Spinal cord (tissue), 10 donors: ENCODE measurements at places on chromosomes 16 and 17. TPM values are rescaled to one million over a fixed set of nuclear protein-coding genes. Genes with fewer than 3 reads are reported as not detected.

GRCh38 chr17:877630-878029 is 95.5 kb downstream of the MRM3 start:
- H3K27ac ChIP-seq = peak overlapping the region; percentile 63
- H3K36me3 ChIP-seq = no peaks in the 10 kb centered on the region
- no peak for DNase-seq
- H3K4me3 ChIP-seq = no peak overlapping the region

GRCh38 chr17:60769327-60769726 is 91.7 kb downstream of the BCAS3 start:
- H3K4me3 ChIP-seq = no peak overlapping the region
- H3K36me3 ChIP-seq = peaks cover 3% of the 10 kb centered on the region
- DNase-seq = no peak

The KCNH6 gene
- total RNA-seq = 0.22 TPM

DNA sequence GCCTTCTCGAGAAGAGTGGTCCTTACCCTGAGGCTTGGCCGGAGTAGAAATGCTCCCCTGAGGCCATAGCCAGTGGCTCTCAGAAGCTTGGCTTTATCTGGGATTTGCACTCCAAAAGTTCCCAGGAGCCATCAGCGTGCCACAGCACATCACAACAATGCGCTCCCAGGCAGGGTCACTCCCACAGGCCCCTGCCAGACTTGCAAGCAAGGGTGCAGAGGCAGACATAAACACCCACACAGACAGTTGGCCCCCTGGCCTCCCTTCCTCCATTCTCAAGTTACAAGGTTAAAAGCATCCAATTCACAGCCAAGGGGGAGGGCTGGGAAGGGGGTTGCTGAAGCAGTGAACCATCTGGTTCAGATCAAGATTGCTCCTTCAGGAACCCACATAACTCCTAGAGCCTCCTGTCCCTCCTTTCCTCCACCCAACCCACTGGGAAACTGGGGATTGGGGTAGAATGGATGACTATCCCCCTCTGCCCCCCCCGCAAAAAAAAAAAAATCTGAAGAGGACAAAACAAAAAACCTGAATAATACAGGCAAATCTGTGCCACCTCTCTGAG is 1.8 kb downstream of the ST3GAL2 start:
- peaks cover 20% of the 10 kb centered on the region for H3K36me3 ChIP-seq
- peaks cover 45% of the 10 kb centered on the region for H3K4me1 ChIP-seq
- peak overlapping the region; percentile 80 for H3K4me3 ChIP-seq
- H3K27me3 ChIP-seq = no peaks in the 10 kb centered on the region
- H3K27ac ChIP-seq = peak overlapping the region; percentile 78
- no peak for DNase-seq

The TEDC2 gene
- total RNA-seq = 4.4 TPM

DNA sequence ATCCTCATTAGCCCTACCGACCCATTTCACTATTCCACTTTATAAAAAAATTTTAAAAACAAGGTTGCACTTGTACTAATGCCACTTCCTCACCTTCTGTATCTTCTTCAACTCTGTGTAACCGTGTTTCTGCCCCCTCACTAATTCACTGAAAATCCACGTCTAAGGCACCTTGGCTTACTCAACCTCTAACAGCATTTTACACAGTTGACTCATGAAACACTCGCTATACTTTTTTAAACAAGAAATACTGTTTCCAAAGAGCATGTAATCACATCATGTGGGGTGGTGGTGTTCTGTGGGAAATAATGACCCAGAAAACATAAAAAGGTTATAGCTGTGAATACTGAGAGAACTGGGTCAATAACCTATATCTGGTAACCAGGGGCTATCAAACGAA is 79.9 kb downstream of the NCOR1 start:
- peaks cover 17% of the 10 kb centered on the region for H3K36me3 ChIP-seq
- H3K4me1 ChIP-seq = no peaks in the 10 kb centered on the region
- no peak for DNase-seq
- no peak overlapping the region for H3K27ac ChIP-seq

GRCh38 chr17:10762037-10762436 is 32.2 kb upstream of the TMEM220 start:
- no peak for DNase-seq

DNA sequence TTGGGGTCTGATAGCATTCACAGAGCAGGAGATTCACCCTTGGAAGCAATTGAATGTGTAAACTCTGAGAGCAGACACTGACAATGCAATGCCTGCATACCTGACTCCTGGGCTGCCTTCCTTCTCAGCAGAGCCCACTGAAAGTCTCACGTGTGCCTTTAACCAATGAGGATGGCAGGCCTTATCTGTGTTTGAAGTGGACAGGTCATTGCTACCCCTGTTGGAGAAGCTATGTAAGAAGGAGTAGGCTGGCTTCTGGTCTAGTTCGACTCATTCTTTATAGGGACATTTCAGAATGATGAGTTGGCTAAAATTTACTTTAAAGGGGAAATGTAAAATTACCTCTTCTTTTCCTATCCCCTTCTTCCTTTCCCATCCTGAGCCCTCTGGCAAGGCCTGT is 446.3 kb downstream of the SLC39A11 start:
- no peaks in the 10 kb centered on the region for H3K36me3 ChIP-seq
- H3K27me3 ChIP-seq = no peaks in the 10 kb centered on the region
- H3K27ac ChIP-seq = no peak overlapping the region
- H3K4me3 ChIP-seq = no peak overlapping the region
- H3K4me1 ChIP-seq = no peaks in the 10 kb centered on the region
- DNase-seq = no peak

- H3K27ac ChIP-seq = peak overlapping the region; percentile 97
- no peak for DNase-seq
- peaks cover 2% of the 10 kb centered on the region for H3K27me3 ChIP-seq
These were observed 542 bp downstream of the ZNF764 start for GRCh38 chr16:30557707-30557956.

The STX8 gene
- 89.2 TPM for total RNA-seq

- no peaks in the 10 kb centered on the region for H3K36me3 ChIP-seq
- H3K27ac ChIP-seq = peak overlapping the region; percentile 45
- no peak overlapping the region for H3K4me3 ChIP-seq
- peaks cover 3% of the 10 kb centered on the region for H3K4me1 ChIP-seq
These were observed 166.4 kb downstream of the TANC2 start for GRCh38 chr17:63132459-63132911.

DNA sequence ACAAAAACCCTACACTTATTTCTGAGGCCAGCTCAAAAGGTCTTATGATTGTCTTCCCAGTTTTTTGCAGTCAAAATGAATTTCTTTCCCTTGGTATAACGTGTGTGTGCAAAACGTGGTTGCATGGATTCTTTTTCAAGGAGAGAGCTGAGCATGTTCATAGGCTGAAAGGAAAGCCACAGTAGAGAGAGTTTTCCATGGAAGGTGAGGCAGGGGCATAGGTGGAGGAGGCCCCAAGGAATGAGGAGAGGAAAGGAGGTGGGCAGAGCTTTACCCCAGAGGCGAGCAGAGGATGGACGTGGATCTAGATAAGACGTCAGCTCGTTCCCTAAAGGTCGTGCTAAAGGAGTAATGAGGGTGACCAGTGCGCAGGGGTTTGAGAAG is 22.8 kb downstream of the TRPV2 start:
- H3K27me3 ChIP-seq = no peaks in the 10 kb centered on the region
- H3K4me1 ChIP-seq = peaks cover 19% of the 10 kb centered on the region
- DNase-seq = no peak
- peak overlapping the region; percentile 95 for H3K27ac ChIP-seq
- H3K36me3 ChIP-seq = peaks cover 10% of the 10 kb centered on the region
- peak overlapping the region; percentile 87 for H3K4me3 ChIP-seq

GRCh38 chr17:19727501-19728078 is 11.2 kb upstream of the SLC47A2 start:
- peak; percentile 43 for DNase-seq
- H3K4me1 ChIP-seq = peaks cover 30% of the 10 kb centered on the region
- no peaks in the 10 kb centered on the region for H3K36me3 ChIP-seq
- no peak overlapping the region for H3K4me3 ChIP-seq
- peaks cover 3% of the 10 kb centered on the region for H3K27me3 ChIP-seq
- H3K27ac ChIP-seq = peak overlapping the region; percentile 93

The GGT6 gene
- total RNA-seq = not detected

- peaks cover 35% of the 10 kb centered on the region for H3K4me1 ChIP-seq
- no peak for DNase-seq
- no peak overlapping the region for H3K4me3 ChIP-seq
- H3K27me3 ChIP-seq = peaks cover 58% of the 10 kb centered on the region
These were observed 1.2 kb upstream of the GRB7 start for GRCh38 chr17:39736319-39737165.

- peaks cover 59% of the 10 kb centered on the region for H3K4me1 ChIP-seq
- H3K4me3 ChIP-seq = no peak overlapping the region
- no peaks in the 10 kb centered on the region for H3K36me3 ChIP-seq
- no peaks in the 10 kb centered on the region for H3K27me3 ChIP-seq
- no peak overlapping the region for H3K27ac ChIP-seq
These were observed 61.4 kb downstream of the CREBBP start for GRCh38 chr16:3819175-3819527.

GRCh38 chr17:5381542-5381941 is 37.9 kb downstream of the NUP88 start:
- peaks cover 49% of the 10 kb centered on the region for H3K36me3 ChIP-seq
- DNase-seq = no peak
- no peak overlapping the region for H3K4me3 ChIP-seq
- H3K4me1 ChIP-seq = no peaks in the 10 kb centered on the region
- H3K27me3 ChIP-seq = no peaks in the 10 kb centered on the region

The ARL5C gene
- total RNA-seq = not detected

DNA sequence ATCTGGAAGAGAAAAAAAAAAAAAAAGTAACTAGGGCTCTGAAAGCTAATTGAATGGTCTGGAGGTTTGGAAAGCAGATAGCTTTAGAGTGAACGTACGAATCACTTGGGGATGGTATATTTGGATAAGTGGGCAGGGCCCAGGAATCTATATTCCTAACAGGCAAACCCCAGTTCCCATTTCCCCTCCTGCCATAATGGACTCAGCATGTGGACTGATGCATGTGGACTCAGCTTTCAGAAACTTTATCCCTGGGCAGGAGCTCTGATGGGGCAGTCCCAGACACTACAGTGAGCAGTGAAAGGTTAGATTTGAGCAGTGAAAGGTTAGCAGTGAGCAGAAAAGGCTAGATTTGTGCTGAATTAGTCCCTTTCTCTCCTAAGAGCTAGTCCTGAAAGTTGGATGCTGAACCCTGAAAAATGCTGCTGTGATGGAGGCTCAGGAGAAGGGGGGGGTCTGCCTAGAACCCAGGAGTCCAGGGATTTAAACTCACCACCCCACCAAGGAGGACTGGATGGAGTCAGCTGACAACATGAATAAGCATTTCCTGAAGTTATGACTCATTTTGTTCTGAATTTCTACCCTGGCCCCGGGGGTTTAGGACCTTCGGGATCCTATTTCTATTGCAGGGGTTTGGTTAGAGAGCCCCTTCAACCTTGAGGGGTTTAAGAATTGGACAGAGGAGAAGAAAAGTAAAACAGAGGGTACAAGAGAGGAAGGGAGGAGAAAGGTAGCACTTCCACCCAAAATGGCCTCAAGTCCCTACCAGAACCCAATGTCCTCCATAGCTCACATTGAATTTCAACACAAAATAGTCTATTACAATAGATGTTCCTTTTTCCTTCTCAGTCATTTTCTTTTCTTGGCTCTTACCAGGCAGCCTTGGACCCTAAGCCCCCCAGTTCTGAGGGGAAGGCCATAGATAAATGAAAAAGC is 10.3 kb upstream of the FZD2 start:
- DNase-seq = no peak
- peaks cover 36% of the 10 kb centered on the region for H3K4me1 ChIP-seq
- H3K36me3 ChIP-seq = no peaks in the 10 kb centered on the region
- no peaks in the 10 kb centered on the region for H3K27me3 ChIP-seq
- no peak overlapping the region for H3K4me3 ChIP-seq

The CLEC18A gene
- total RNA-seq = 1.1 TPM

DNA sequence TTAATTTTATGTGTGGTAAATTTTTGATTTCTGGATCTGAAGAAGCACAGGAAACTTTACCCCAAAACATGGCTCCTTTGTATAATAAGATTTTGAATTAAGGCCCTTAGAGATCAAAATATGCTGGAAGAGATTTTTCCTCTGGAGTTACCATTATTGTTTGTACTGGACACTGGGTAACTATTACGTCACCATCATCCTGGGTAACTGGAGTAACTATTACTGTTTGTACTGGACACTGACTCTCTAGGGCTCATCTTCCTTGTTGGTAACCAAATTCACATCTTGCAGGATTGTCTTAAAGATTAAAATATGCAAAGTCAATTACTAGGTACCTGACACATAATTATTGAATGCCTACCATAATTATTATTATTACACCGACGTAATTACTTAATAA is 593.8 kb upstream of the GOT2 start:
- no peaks in the 10 kb centered on the region for H3K27me3 ChIP-seq
- no peak overlapping the region for H3K4me3 ChIP-seq
- H3K36me3 ChIP-seq = no peaks in the 10 kb centered on the region
- H3K27ac ChIP-seq = no peak overlapping the region
- DNase-seq = no peak

The PLEKHH3 gene
- total RNA-seq = 23.7 TPM

The KREMEN2 gene
- total RNA-seq = 0.20 TPM

GRCh38 chr16:57754354-57755060 is 18.9 kb downstream of the KATNB1 start:
- DNase-seq = no peak
- H3K36me3 ChIP-seq = peaks cover 100% of the 10 kb centered on the region
- H3K4me3 ChIP-seq = no peak overlapping the region
- no peak overlapping the region for H3K27ac ChIP-seq
- no peaks in the 10 kb centered on the region for H3K27me3 ChIP-seq
- H3K4me1 ChIP-seq = peaks cover 3% of the 10 kb centered on the region

The CIBAR2 gene
- total RNA-seq = 6.8 TPM

The SMPD3 gene
- 19.6 TPM for total RNA-seq

The FNDC8 gene
- not detected for total RNA-seq

DNA sequence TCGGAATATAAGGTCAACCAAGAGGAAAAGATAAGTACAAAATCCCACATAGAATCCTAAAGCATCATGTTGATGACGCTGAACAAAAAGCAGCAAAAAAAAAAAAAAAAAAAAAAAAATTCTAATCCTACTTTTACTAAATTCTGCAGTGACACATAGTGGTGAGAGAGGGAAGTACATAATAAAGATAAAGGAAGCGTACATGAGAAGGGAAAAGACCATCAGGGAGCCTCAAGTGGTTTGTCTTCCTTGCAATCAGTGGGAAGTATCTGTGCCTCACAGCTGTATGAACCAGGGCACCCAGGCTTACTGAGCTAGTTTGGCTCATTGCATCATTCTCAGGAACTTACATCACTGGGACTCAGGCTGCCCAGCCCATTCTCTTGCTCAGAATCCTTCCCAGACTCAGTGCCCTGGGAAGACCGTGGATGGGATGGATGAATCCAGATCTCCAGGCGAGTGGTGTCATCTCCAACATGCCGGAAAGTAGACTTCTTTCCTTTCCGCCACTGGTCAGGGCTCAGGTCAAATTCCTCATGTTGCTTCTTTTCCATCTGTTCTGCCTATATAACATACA is 21.2 kb downstream of the SMG6 start:
- H3K4me3 ChIP-seq = no peak overlapping the region
- H3K36me3 ChIP-seq = peaks cover 42% of the 10 kb centered on the region
- DNase-seq = peak; percentile 95
- no peak overlapping the region for H3K27ac ChIP-seq
- no peaks in the 10 kb centered on the region for H3K4me1 ChIP-seq

GRCh38 chr16:12674071-12674470 is 129.6 kb downstream of the CPPED1 start:
- no peak overlapping the region for H3K4me3 ChIP-seq
- no peaks in the 10 kb centered on the region for H3K4me1 ChIP-seq
- no peaks in the 10 kb centered on the region for H3K27me3 ChIP-seq
- no peak overlapping the region for H3K27ac ChIP-seq
- no peaks in the 10 kb centered on the region for H3K36me3 ChIP-seq

The MYL11 gene
- 3.4 TPM for total RNA-seq

The RBFOX1 gene
- 71.7 TPM for total RNA-seq
